ENCODE measurements at places on chromosomes 3 and 15.
A peak's percentile ranks its signal among the peaks of the same experiment; 100 is the strongest.

DNA sequence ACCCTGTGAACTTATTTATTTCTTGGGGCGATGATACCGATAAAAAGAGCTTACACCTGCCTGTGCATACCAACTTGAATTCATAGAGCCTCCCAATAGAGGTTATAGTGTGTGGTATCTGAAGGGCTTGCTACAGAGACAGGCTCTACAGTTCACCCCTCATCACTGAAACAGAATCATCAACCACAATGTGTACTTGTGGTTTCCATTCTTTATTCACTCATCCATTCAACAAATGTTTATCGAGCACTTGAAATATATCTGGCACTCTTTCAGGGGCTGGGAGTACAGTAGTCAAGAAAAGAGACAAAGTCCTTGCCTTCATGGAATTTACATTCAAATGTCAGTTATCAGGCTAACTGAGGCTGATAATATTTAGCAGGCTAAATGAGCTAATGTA lies 134.4 kb upstream of the SKOR1 start:
- DNase-seq, result no peak

DNA sequence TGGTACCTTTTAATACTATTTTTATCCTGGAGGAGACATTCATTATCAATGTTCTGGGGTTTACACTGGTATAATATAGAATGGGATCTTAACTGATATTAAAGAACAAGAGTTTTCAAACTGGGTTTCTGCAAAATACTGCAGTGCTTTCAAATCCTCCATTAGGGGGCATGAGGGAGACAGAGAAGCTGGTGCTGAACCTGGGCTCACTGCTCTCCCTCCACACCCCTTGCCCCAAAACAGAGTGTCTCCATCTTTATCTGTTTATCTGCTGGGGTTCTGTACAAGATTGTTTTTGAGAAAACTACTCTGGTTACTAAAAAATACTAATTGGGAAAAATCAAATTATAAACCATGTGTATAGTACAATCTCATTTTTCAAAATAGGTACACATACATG lies 41.7 kb downstream of the CADPS start:
- no peak for DNase-seq

DNA sequence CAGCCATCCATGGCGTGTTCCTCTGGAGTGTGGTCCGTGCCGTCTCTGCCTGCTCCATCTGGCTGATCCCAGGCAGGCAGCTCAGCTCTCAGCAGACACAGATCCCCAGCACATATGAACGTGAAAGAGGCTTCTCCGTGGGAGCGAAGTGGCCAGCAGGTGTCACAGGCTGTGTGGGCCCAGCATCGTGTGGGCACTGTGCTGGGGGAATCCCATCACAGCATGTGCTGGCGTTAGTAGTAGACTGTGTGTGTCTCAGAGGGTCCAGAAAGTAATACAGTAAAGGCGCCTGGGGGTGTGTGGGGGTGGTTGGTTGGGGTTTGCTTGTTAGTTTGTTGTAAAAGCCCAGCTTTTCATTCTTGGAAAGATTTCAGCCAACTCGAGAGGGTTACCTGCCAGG lies 147.6 kb downstream of the IGF1R start:
- no peak for DNase-seq

DNA sequence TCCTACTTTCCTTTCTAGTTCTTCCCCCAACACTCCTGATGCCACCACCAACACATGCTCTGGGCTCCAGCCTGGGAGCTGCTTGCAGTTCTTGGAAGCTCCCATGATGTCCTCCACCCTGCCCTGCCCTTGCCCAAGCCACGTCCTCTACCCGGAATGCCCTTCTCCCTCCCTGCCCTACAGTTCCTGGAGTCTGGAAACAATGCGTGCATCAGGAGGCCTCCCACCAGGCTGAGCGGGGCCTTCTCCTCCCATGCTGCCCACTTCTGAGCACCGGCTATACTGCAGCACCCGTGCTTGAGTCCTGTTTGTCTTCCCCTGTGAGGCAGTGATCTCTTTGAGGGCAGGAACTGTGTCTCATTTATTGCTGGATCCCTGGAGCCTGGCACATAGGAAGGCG lies 44.6 kb downstream of the DGKG start:
- no peak for DNase-seq

- no peak for DNase-seq
Observed at GRCh38 chr3:114447545-114447944, 153.7 kb downstream of the TIGIT start.

DNA sequence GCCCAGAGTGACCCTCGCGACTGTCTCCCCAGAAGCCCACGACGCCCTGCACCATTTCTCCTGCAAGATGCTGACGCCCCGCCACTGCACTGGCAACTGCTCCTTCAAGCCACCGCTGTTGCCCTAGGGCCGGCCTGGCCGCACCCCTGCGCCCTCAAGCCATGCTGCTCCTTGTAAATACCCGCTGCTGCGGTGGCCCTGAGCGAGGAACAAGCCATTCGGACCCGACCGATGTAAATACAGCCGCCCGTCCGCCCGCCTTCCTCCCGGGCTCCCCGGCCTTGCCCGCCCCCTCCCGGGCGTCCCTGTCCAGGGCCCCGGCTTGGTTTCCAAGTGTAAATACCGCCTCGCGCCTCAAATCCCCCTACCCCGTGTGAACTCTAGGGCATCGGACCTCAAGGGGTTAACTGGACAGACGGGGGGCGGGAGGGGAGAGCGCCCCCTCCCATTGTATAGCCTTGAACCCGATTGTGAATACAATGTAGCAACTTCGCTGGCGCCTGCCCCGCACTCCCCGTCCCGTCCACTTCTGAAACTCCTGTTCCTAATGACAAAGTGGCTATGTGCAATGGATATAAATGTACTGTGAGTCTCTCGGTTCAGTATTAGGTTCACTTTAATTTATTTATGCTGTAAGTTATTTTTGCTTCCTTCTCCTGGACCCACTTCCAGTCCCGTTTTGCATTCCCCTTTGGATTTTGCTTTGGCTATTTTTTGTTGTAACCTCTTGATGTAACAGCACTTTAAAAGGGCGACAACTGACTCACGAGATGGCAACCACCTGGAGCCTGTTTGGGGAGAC lies 5.9 kb downstream of the RNU6-1 start:
- peak; percentile 75 for DNase-seq

DNA sequence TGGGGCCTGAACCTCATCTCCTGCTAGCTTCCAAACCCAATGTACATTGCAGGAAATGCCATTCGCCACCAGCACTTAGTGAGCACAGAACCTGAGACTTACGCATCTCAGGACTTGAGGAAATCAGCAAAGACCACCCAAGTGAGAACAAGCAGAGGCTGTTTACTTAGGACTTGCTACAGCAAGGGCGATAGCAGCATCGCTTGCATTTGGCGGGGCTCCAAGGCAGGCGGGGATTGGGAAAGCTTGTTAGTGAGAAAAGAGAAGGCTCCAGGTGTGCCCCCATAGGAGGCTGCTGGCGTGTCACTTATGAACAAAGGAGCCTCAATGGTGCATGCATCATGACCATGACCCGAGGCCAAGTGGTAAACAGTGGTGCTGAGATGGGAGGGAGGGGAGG lies 19.7 kb downstream of the SLC6A20 start:
- DNase-seq, result no peak

DNA sequence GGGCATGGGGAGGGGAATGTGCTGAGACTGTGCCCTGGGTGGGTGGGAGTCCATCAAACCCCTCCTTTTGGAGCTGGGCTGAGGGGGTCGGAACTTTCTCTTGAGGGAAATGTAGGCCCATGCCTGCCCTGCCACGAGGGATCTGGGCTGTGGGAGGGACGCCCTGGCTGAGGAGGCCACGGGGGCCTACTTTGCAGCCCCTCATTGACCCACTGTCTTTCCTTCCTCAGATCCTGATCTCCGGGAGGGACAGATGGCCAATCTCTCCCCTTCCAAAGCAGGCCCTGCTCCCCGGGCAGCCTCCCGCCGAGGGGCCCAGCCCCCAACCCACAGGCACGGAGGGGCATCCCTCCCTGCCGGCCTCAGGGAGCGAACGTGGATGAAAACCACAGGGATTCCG lies 25.3 kb downstream of the LOXL1 start:
- no peak for DNase-seq

DNA sequence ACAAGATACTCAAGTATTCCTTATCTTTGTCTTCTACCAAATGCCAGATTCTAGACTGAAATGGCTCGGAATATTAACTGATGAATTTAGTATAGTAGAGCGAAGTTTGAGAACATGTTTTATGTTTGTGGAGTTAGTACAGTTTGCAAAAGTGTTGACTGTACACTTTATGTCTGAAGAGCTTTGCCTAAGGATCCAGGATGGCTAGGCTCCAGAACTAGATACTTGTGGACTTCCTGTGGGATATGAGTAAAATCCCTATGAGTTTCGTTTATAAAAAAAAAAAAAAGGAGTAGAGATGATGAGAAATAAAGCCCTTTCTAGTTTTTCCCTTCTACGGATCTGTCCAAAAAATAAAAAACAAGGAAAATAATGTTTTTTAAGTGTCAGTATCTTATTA lies 96.7 kb downstream of the TP63 start:
- no peak for DNase-seq

GRCh38 chr15:61655881-61656280 lies 404.4 kb downstream of the VPS13C start:
- DNase-seq, result no peak

GRCh38 chr15:80596521-80596976 lies 98.6 kb upstream of the ABHD17C start:
- no peak for DNase-seq

- no peak for DNase-seq
Observed at GRCh38 chr15:81270781-81271491, 53.0 kb downstream of the STARD5 start.

GRCh38 chr3:178341636-178342035 lies 194.6 kb upstream of the KCNMB2 start:
- DNase-seq, result no peak
